ENCODE measurements at places on chromosomes 6 and 20.

- no peak for DNase-seq
These were observed 94.3 kb downstream of the INSM1 start for GRCh38 chr20:20462185-20462584.

GRCh38 chr20:5282561-5282960, 34.2 kb downstream of the PROKR2 start:
- no peak for DNase-seq

DNA sequence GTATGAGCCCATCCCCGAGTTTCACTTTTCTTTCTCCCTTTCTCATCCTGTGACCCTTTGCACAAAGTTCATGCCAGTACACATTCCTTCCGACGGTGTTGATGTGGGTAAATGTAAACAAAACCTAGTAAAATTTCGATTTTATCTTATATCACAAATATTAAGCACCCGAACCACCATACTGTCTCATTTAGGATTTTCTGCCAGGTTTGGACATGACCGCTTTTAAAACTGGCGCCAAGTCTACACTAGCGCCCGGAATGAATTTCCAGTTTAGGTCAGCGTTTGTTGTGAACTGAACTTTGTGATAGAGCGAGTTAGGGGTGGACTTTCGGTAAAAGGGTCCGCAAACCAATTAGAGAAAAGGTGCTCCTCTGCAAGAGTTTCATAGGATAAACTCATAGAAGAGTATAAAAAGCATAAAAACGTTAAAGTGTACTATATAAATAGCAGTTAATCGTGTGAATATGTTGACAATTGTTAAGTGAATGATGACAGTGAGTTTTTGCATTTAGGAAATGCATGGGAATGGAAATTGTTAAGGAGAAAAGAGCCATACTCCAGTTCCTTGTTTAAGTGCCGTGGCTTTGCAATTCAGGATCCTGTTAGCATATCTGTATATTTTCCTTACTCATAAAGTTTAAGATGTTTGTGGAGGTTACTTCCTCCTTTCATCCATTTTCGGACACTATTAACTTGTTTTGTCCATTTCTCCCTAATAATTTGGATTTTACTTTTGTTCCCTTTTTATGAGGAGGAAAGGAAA, 937 bp downstream of the AKAP7 start:
- peak; percentile 69 for DNase-seq

GRCh38 chr20:1319051-1319450, 9.9 kb downstream of the SDCBP2 start:
- no peak for DNase-seq

DNA sequence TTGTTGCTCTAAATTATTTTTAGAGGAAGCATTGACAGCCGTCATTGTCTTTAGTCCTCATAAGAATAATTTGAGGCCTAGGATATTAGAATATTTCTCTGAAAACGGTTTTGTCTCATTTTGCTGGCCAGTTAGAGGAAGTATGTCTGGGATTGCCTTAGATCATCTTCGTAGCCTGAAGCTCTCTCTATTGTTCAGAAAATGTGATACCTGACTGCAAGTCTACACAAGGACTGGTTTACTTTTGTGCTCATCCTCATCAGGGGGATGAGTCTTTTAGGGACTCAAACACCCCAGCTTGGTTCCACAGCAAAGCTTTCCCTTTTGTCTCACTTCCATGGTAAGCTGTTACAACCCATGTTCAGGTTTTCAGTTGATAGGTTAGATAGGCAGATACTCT, 141.8 kb downstream of the FARS2 start:
- no peak for DNase-seq

GRCh38 chr6:129287231-129288177, 404.6 kb downstream of the LAMA2 start:
- no peak for DNase-seq

DNA sequence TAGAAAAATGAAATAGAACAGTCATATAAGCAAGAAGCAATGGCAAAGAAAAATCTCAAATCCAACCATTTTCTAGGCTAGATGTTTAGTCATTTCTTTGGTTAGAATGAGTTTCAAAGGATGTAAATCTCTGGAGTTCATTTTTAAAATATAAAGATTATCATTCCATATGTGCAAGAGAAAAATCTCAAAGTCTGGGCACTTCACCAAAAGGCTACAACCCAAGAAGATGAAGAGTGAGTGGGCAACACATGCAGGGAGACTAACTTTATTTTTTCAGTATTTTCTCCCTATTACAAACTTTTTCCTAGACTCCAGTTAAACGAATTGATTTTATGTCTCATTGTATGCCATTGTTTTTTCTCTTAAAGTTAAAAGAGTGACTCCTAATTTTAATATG, 83.6 kb downstream of the PHACTR1 start:
- DNase-seq, result no peak

DNA sequence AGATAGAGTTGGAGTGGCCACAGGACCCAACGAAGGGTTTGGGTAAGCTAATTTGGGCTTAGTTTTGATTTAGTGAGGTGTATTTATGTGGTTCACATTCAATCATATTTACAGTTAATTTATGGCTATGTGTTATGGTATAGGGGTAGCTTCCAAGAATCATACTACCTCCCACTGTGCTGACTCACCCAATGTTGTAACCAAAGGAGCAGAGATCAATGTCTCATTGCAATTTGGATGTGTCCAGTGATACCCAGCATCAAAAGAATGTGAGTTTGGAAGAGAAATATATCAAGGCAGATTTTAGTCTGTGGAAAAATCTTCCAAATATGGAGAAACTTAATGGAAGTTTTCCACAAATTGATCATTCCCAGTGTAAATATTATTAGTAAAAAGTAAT, 25.3 kb upstream of the SMIM8 start:
- peak; percentile 68 for DNase-seq

GRCh38 chr6:96760153-96760687, 77.1 kb downstream of the GPR63 start:
- no peak for DNase-seq

- DNase-seq, result peak; percentile 47
These were observed 945.9 kb upstream of the CITED2 start for GRCh38 chr6:140320081-140321080.

- DNase-seq, result no peak
These were observed 48.1 kb upstream of the MYL9 start for GRCh38 chr20:36493051-36493800.

- DNase-seq, result peak; percentile 62
These were observed 34.5 kb upstream of the FUCA2 start for GRCh38 chr6:143545976-143546547.

DNA sequence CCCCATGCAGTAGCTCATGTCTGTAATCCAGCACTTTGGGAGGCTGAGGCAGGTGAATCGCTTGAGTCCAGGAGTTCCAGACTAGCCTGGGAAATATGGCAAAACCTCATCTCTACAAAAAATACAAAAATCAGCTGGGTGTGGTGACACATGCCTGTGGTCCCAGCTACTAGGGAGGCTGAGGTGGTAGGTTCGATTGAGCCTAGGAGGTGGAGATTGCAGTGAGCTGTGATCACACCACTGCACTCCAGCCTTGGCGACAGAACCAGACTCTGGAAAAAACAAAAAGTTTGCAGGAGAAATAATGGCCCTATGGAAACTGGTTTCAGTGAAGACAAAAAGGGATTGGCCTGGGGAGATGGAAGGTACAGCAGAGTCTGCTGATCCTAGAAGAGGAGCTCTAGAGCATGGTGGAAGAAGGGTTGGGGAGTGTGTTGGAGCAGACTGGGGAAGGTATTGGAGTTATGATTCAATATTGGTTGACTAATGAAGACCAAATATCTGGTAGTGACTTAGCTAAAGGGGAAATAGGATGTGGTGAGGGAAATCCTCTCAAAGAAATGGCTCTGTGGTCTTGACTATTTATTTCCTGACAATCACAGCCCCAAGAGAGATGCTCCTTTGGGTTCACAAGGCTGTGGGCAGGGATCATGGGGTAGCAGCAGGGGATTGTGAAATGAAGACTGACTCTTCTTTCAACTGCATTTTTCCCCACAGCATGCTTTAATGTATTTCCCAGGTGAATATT, 281.9 kb downstream of the UTRN start:
- peak; percentile 41 for DNase-seq

GRCh38 chr6:53109612-53110011, 39.0 kb downstream of the GCM1 start:
- no peak for DNase-seq

- DNase-seq, result peak; percentile 85
These were observed 212.7 kb downstream of the TMEM242 start for GRCh38 chr6:157110607-157111006.

Data from choroid plexus epithelial cell (primary cell).